ENCODE measurements at places on chromosomes 6 and 20.

DNA sequence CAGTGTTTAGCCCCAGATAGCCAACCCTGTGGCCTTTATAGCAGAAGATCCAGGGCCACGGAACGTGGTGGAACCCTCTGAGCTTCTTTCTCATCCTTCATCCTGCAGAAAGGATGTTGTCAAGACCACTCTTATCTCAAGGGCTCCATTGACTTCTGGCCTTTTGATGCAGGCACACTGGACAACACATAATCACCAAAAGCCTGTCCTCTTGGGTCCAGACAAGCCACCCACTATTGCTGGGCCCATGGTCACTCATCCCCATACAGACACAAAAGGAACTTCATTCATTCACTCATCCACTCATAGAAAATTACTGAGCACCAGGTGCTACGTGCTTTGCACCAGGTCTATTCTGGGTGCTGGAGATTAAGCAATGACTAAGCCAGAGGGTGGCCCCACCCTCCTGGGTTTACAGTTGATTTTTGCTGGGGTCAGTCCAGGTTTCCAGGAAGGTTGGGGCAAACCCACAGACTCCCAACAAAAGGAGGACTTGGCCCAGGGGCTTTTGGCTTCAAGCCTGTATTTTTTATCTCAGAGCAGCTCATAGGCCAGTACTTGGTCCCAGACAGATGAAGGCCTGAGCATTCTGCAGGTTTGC, 2.4 kb downstream of the CST8 start:
- no peak for DNase-seq

DNA sequence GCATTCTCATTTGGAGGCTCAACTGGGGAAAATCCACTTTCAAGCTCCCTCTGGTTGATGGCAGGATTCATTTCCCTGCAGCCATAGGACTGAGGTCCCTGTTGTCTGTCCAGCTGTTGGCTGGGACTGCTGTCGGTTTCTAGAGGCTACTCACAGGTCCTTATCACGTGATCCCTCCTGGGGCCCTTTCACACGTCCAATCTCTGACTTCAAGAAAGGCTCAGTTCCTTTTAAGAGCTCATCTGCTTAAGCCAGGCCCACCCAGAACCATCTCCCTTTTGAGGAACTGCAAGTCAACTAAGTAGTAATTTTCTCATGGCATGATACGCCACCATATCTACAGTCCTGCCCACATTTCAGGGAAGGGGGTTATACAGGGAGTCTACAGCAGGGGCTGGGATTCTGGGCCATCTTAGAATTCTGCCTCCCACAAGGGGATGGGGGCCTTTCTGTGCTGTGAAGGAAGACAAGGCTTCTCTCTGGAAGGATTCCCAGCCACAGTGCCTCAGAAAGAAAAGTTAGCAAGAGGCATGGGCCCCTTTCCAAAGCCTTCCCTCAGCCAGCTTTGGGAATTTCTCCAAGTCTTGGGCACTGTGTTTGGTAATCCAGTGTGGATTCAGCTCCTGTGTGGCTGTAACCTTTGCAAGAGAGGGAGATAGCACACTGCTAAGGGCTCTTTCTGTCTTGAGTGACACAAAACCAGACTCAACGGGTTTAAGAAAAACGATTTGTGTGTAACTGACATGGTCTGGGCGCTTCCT, 66.4 kb downstream of the CTCFL start:
- DNase-seq = no peak

DNA sequence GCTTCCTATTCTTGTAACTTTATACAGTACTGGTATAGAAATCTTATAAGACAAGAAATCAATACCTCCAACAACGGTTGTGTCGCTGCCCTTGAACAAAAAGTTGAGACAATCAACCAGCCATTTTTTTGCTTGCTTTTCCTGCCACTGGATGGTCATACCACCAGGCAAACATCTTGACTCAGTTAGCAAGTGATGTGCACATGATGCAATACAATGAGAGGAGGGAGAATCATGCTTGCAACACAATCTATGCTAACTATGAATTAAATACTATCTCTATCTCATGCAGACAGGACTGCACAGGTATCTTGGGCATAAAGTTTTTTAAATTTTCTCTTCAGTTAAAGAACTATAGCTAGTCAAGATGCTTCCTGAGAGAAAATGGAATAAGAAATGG, 877.7 kb upstream of the CITED2 start:
- DNase-seq = no peak

DNA sequence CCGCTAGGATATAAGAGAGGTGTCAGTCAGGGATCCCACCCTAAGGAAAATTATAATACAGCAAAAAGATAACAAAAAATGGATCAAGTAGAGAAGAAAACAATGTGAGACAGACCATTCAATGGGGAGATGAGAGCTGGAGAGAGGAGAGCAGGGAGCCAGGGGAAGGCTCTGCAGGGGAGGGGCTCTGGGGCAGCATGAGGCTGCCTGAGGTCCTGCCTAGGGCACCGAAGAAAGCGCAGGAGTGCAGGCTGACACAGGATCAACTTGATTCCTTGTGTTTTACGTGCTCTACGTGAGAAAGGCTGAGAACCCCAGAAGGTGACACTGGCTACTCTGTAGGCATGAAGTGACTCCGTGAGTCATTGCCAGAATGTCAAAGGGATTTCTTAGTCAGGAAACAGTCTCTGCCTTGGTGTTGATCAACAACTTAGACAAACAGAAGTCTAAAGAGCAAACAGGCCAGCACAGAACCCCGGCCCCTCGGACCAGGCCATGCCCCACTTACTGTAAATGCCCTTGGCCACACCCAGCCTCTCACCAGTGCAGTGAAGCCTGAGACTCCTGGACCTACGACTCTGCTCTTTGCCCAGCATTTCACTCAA, 290.1 kb upstream of the PRDM1 start:
- no peak for DNase-seq

DNA sequence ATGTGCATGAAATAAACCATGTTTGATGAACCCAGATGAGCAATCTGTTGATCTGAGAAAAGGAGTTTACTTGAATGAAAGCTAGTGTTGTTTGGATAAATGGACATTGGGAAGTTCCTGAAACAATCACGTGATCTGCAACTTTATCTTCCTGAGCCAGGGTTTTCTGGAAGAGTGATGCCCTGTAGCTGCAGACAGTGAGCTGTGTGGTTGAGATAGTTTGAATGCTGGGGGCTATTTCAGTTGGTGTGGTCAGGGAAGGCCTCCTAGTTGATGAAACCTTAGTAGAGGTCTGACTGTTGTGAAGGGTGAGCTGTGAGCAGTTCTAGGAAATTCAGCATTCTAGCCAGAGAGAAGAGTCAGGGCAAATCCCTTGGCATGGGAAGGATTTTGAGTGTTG, 643.7 kb downstream of the UTRN start:
- no peak for DNase-seq

- no peak for DNase-seq
These were observed 135.0 kb upstream of the JARID2 start for GRCh38 chr6:15110726-15111354.

DNA sequence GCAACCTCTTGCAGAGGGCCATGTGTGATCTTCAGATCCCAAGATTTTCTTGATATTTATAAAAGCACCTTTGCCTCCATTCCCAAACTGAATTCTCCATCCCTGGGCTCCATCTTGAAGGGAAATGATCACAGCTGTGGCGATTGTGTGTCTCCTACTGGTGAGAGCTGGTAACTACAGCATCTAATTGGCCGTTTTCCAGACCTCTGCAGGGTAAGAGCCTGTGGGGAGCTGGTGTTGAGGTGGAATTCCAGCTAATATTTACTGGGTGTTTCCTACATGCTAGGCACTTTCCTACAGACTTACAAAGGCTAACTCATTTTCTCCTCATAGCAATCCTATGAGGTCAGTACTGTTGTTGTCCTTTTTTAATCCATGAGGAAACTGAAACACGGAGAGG, 59.2 kb upstream of the FNDC1 start:
- DNase-seq = no peak

DNA sequence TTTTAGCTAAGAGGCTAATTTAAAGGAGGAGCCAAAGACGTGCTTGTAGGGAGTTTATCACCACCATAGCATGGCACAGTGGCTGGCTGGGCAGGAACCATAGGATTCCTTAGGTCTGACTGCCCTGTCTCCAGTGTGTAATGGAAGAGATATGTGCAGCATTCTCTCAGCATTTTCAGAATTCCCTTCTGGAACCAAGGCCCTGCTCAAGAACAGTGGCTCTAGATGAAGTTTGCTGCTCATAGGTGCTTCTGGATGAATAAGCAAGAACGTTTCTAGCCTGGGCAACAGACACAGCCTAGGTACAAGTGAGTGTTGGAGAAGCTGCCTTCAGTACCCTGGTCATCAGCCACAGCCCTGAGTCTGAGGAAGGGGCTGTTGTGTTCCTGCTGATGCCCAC, 69.1 kb downstream of the LCA5 start:
- no peak for DNase-seq

DNA sequence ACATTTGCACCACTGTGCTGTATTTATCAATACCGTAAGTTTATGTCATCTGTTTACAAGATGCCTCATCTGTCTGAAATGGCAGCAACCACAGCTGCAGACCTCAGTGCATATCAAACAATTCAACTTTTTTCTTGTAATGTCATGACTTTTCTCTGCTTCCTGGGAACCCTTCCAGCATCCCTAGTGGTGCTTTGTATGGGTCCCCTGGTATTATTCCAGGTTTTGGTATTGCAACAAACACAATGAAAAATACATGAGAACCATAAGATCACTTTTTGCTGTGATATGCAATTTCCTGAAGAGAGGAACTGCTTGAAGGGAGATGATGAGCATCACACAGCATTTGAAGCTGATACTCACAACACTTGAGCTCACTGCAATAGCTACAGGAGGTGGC, 12.0 kb upstream of the TXNDC5 start:
- no peak for DNase-seq

DNA sequence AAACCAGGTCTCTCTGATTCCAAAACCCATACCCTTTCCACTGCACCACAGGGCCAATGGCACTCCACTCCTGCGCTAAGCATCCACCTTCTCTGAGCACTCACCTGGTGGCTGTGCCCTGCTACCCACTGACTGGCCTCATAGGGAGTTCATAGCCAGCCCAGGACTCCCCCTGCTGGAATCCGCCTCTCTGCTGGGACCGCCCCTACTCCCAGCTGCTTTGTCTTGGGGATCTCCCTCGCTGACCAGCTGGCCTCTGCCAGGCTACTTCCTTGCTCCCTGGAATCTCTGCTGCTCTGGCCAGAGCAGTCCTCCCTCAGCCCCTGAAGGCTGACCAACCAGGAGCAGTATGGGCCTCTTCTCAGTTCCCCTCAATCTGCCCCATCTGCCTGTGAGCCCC, 129.7 kb downstream of the FAXC start:
- no peak for DNase-seq

DNA sequence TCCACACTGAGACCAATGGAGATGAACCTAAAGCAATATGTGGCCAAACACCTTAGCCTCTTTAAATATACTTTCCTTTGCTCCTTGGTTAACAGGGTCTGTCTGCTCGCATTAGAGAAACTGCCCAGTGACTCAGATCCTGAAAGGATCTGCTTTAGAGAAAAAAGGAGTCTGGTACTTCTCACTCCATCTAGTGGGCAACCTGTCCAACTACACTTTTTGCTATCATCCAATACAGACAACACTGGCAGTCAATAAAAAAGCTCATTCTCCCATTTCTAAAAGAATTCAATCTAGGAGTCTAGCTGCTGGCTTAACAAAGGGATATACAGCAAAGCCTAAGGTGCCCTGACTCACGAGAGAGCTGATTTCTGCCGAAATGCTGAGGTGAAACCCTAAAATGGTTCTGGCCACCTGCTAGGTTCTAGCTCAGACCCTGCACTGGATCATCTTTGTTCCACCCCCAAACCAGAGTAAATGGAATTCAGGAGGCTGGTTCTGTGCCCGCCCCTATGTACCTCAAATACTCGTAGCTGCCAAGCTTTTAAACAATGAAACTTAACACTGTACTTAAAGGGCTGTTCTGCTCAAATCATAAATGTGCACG, 11.5 kb downstream of the GNL1 start:
- DNase-seq = no peak

DNA sequence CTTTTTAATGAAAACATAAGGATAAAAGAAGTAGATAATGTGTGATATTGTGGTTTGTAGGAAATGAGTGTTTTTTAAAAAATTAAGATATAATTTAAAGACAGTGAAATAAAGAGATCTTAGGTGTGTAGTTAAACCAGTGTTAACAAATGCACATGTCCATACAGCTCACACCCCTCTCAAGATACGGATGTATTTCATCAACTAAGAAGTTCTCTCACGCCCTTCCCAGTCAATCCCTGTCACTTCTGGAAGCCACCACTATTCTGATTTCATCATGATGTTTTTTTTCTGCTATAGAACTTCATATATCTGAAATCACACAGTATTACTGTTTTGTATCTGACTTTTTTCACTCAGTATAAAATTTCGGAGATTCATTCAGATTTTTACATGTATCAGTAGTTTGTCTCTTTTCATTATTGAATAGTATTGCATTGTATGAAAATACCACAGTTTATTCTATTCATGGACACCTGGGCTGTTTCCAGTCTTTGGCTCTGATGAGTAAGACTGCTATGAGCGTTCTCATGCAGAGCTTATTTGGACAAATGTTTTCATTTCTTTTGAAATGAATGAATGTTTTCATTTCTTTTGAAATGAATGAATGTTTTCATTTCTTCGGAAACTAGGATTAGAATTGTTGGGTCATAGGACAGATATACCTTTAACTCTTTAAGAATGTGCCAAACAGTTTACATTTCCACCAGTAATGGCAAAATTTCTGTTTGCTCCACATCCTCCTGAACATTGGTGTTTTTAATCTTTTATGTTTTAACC, 49.7 kb upstream of the ELOVL5 start:
- no peak for DNase-seq

DNA sequence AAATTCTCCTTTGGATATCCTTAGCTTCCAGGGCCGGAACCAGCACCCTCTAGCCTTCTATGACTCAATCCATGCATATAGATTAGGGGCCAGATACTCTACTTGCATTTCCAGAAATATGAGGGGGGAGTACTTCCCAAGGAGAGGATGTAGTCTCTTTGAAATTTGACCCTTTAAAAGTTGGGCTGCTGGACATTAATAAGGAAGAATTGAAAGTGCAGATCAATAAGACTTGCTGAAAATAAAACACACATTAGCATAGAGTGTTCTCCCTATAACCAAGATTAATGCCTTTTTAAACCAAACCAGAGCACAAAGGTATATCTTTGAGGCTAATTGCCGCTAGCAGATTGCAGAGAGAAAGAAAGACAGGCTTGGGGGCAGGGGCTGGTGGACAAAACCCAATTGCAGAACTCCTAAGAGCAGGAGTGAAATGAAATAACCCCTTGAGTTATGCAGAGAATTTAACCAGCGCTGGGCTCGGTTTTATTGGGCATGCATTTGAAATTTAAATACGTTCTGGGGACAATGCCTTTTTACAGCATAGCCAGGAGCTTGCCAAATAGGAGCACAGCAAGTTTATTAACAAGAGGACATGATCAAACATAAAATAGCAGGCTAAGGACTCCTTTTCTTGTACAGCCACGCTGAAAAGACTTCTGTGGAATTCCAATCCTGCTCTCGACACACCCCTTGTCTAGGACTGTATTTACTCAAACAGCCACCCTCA, 108.2 kb upstream of the SALL4 start:
- no peak for DNase-seq

DNA sequence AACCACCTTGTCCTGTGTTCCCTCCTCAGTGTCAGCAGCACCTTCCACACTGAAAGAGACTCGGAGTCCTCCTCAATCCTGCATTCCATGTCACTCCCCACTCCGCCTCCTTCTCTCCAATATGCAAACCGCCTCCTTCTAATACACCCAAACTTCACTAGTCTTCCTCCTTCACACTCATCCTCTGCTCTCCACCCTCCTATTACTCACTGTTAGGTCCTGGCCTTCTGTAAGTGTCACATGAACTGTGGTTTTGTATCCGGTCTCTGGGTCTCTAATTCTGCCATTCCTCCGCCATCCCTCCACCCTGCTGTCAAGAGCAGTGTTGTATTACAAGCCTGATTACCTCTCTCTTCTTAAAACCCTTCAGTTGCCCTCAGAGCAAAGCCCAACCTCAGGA, 200.5 kb upstream of the CDYL start:
- no peak for DNase-seq
